ENCODE measurements at places on chromosomes 6 and 20. TPM values are rescaled to one million over a fixed set of nuclear protein-coding genes. Genes with fewer than 3 reads are reported as not detected.

- H3K27ac ChIP-seq = no peak overlapping the region
- peaks cover 9% of the 10 kb centered on the region for H3K27me3 ChIP-seq
- peaks cover 38% of the 10 kb centered on the region for H3K4me1 ChIP-seq
- no peak for DNase-seq
- H3K36me3 ChIP-seq = peaks cover 1% of the 10 kb centered on the region
These were observed 5.8 kb upstream of the ABHD16B start for GRCh38 chr20:63855363-63856097.

- no peak overlapping the region for H3K27ac ChIP-seq
- H3K4me3 ChIP-seq = no peak overlapping the region
- no peak for DNase-seq
- no peaks in the 10 kb centered on the region for H3K36me3 ChIP-seq
- H3K4me1 ChIP-seq = no peaks in the 10 kb centered on the region
These were observed 29.9 kb downstream of the KIF13A start for GRCh38 chr6:17957498-17957897.

- H3K36me3 ChIP-seq = peaks cover 35% of the 10 kb centered on the region
- no peak for DNase-seq
- no peaks in the 10 kb centered on the region for H3K27me3 ChIP-seq
- H3K27ac ChIP-seq = no peak overlapping the region
- no peak overlapping the region for H3K4me3 ChIP-seq
- H3K4me1 ChIP-seq = no peaks in the 10 kb centered on the region
These were observed 83.5 kb downstream of the CTNNBL1 start for GRCh38 chr20:37777012-37777950.

DNA sequence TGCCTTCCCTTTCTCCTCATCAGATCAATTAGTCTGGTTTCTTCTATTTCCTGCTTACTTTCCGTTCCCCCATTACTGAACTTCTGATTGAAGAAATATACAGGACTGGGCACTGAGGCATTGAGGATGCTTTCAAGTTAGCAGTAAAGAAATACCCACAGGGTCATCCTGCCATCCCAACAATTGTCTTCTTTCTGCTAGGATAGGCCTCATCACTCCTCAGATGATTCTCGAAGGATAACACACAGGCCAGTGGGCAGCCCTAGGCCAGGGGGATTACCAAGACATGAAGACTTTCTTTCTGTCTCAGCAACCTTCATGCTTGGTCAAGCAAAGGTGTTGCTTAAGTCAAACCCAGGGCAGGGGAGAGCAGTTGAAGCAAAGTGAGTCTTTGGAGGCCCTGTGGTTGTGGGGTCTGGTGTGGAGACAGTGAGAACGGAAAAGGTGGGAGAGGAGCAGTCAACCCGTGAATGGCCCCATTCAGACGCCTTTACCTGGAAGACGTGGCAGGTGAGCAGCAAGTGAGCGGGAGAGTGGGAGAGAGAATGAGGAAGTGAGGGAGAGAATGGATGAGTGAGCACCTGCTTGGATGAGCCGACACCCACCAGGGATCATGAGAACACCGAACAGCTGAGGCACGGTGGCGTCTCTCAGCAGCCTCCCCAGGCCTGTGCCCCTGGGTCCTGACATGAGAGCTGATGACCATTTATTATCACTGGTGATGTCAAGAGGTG, 462.9 kb downstream of the PREX1 start:
- H3K36me3 ChIP-seq = no peaks in the 10 kb centered on the region
- H3K4me3 ChIP-seq = no peak overlapping the region
- DNase-seq = no peak
- H3K27me3 ChIP-seq = peaks cover 7% of the 10 kb centered on the region

The C6orf141 gene
- 1.1 TPM for total RNA-seq

GRCh38 chr6:154611241-154611640, 100.8 kb upstream of the CNKSR3 start:
- peaks cover 4% of the 10 kb centered on the region for H3K27me3 ChIP-seq
- H3K36me3 ChIP-seq = no peaks in the 10 kb centered on the region
- H3K4me3 ChIP-seq = no peak overlapping the region
- H3K4me1 ChIP-seq = peaks cover 39% of the 10 kb centered on the region
- no peak for DNase-seq
- no peak overlapping the region for H3K27ac ChIP-seq

- no peak overlapping the region for H3K4me3 ChIP-seq
- H3K36me3 ChIP-seq = no peaks in the 10 kb centered on the region
- DNase-seq = no peak
- H3K4me1 ChIP-seq = no peaks in the 10 kb centered on the region
- no peak overlapping the region for H3K27ac ChIP-seq
These were observed 746.0 kb upstream of the DEFB115 start for GRCh38 chr20:30511322-30512030.

- peaks cover 37% of the 10 kb centered on the region for H3K4me1 ChIP-seq
- peaks cover 2% of the 10 kb centered on the region for H3K27me3 ChIP-seq
- no peak for DNase-seq
- H3K4me3 ChIP-seq = no peak overlapping the region
- no peak overlapping the region for H3K27ac ChIP-seq
These were observed 108.0 kb downstream of the SNX5 start for GRCh38 chr20:17860301-17861197.

GRCh38 chr20:54048481-54048880, 21.9 kb downstream of the BCAS1 start:
- H3K27ac ChIP-seq = no peak overlapping the region
- peaks cover 6% of the 10 kb centered on the region for H3K27me3 ChIP-seq
- peaks cover 11% of the 10 kb centered on the region for H3K4me1 ChIP-seq
- no peaks in the 10 kb centered on the region for H3K36me3 ChIP-seq

The SASH1 gene
- 0.26 TPM for total RNA-seq

The VGLL2 gene
- total RNA-seq = not detected

GRCh38 chr20:50273601-50274491, 83.2 kb downstream of the CEBPB start:
- H3K27me3 ChIP-seq = peaks cover 19% of the 10 kb centered on the region
- peaks cover 2% of the 10 kb centered on the region for H3K4me1 ChIP-seq
- no peaks in the 10 kb centered on the region for H3K36me3 ChIP-seq
- no peak for DNase-seq
- H3K4me3 ChIP-seq = no peak overlapping the region
- H3K27ac ChIP-seq = no peak overlapping the region

DNA sequence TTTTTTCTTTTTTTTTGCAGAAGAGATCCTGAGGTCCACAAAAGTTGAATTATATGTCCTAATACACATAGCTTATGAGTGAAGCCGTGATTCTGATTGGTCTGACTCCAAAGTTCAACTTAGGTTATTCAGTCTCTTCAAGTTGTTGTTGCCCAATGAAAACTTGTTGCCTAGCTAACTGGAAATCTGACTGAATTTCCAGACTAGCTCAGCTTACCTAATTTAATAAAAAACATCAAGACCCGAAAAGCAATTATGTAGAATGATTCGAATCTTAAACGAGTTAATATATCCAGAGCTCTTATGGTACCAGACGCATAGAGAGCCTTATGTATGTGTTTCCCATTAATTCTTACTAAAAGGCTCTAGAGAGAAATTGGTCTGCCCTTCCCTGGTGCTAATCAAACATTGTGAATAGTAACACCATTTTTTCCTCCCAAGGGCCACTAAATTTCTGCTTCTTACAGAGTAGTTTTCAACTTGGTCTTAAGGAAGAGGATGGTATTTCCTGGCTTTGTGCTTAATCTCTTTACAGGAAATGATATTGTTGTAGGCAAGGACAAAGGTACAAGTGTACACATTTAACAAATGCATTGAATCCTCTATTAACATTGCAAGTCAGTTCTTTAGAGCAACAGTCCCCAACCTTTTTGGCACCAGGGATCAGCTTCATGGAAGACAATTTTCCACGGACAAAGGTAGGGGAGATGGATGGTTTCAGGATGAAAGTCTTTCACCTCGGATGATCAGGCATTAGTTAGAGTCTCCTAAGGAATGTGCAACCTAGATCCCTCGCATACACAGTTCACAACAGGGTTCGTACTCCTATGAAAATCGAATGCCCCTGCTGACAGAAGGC, 107.9 kb downstream of the TSHZ2 start:
- peaks cover 39% of the 10 kb centered on the region for H3K4me1 ChIP-seq
- peaks cover 17% of the 10 kb centered on the region for H3K36me3 ChIP-seq
- H3K27ac ChIP-seq = peak overlapping the region; percentile 71
- no peak overlapping the region for H3K4me3 ChIP-seq
- no peak for DNase-seq

DNA sequence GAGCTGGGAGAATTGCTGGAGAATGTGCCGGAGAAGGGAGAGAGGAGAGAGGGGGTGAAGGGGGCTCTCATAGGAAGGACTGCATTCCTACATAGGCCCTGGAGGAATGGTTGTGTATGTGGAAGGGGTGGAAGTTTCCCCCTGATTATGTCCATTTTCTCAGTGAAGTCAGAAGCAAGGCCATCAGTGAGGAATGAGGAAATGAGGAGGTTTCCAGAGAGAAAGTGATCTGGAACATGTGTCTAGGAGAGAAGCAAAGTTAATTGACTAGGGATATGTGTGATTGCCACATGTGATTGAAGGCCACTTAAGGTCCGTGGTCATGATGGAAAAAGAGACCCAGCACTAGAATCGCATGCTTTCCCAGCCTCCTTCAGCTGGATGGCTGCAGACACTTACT, 42.3 kb downstream of the TBPL1 start:
- DNase-seq = no peak
- H3K27me3 ChIP-seq = no peaks in the 10 kb centered on the region
- peaks cover 2% of the 10 kb centered on the region for H3K36me3 ChIP-seq

DNA sequence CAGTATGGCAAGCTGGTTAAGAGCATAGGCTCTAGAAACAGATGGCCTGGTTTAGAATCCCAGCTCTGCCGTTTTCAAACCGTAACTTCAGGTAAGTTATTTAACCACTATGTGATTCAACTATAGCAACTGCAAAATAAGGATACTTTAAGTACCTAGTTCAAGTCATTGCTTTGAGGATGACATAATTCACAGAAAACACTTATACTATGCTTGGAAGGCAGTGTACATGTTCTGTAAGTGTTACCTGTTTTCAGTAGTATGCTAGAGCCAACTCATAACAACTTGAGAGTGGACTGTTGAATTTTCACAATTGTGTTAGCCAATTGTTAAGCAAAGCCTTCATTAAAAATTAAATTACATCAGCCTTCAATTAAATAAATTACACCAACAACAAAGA, 134.8 kb upstream of the BEND6 start:
- H3K27me3 ChIP-seq = no peaks in the 10 kb centered on the region
- no peak overlapping the region for H3K27ac ChIP-seq
- H3K4me3 ChIP-seq = no peak overlapping the region
- no peak for DNase-seq
- no peaks in the 10 kb centered on the region for H3K36me3 ChIP-seq

The IL17A gene
- 9.1 TPM for total RNA-seq

GRCh38 chr6:119476554-119476953, 127.0 kb upstream of the MAN1A1 start:
- no peak overlapping the region for H3K4me3 ChIP-seq
- no peaks in the 10 kb centered on the region for H3K27me3 ChIP-seq
- H3K27ac ChIP-seq = no peak overlapping the region
- no peaks in the 10 kb centered on the region for H3K36me3 ChIP-seq
- H3K4me1 ChIP-seq = no peaks in the 10 kb centered on the region
- DNase-seq = no peak

The RAD21L1 gene
- not detected for total RNA-seq

GRCh38 chr6:135797361-135797760, 54.1 kb upstream of the PDE7B start:
- H3K27me3 ChIP-seq = no peaks in the 10 kb centered on the region
- no peaks in the 10 kb centered on the region for H3K36me3 ChIP-seq
- H3K4me3 ChIP-seq = no peak overlapping the region
- H3K27ac ChIP-seq = no peak overlapping the region
- H3K4me1 ChIP-seq = peaks cover 4% of the 10 kb centered on the region
- no peak for DNase-seq

DNA sequence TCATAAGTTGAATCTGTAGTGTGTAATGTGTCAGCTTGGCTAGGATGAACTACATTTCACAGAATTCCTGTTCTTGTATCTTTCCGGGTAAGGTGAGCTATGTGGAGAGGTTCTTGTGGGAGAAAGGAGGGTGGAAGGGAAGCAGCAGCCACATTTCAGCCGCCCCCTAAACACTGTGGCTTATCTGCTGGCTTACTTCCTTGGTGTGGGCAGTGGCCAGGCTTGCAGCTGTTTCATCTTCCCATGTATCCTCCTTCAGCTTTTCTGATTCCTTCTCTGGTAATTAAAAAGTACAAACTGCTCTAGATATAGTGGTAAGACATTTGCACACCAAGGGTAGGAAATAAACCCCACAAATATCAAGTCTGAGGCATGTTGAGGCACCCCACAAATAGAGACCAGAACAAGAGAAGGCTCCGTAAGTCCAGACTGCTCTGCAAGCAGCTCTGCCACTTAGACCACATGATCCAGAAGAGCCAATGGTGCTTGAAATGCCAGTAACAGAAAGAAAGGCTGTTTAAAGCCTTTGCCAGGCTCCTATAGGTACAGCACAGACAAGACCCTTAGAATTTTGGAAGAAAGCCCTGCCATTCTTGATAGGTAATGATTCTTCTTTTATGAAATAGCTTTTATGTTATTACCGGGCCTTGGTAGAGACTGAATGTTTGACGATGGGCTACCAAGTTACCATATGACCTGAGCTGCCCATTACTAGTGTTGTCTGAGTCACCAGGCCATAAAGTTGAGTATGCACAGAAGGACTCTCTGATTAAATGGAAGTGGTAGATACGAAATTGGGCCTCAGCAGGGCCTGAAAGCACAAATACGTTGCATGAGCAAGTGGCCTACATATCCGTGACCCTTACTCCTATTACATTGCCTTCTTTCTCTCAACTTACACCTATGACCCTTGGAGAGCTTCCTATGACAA, 215.0 kb upstream of the SGK1 start:
- H3K4me3 ChIP-seq = no peak overlapping the region
- no peak for DNase-seq
- peaks cover 1% of the 10 kb centered on the region for H3K36me3 ChIP-seq
- H3K4me1 ChIP-seq = peaks cover 25% of the 10 kb centered on the region
- no peak overlapping the region for H3K27ac ChIP-seq

GRCh38 chr20:7940341-7940740, at the start of gene HAO1:
HAO1 (minus strand) TSS chr20:7940458; CDS start chr20:7940422, 36 bp downstream.
- H3K27ac ChIP-seq = no peak within 1 kb of the TSS
- no peak within 1 kb of the TSS for H3K4me3 ChIP-seq
- H3K4me1 ChIP-seq = no peaks in the 10 kb centered on the region
- H3K36me3 ChIP-seq = no peaks in the 10 kb centered on the region

DNA sequence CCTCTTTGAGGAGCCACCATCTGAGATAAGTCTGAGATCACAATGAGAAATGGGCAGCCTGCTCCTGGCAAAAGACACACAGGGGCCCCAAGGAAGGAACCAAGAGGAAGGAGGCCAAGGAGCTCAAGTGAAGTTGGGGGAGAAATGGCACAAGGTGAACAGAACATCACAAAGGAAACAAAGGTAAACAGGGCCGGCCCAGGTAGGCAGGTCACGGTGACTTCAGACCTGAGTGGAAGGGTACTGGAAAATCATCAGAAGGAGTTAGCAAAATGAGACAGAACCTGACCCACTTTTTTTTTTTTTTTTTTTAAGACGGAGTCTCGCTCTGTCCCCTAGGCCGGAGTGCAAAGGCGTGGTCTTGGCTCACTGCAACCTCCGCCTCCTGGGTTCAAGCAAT, 11.3 kb downstream of the ZMYND8 start:
- H3K27ac ChIP-seq = peak overlapping the region; percentile 37
- no peak overlapping the region for H3K4me3 ChIP-seq
- no peak for DNase-seq
- H3K27me3 ChIP-seq = no peaks in the 10 kb centered on the region
- peaks cover 33% of the 10 kb centered on the region for H3K4me1 ChIP-seq

GRCh38 chr6:157684620-157685299, 138.3 kb upstream of the SNX9 start:
- no peak overlapping the region for H3K27ac ChIP-seq
- no peak overlapping the region for H3K4me3 ChIP-seq
- H3K27me3 ChIP-seq = peaks cover 2% of the 10 kb centered on the region
- H3K4me1 ChIP-seq = no peaks in the 10 kb centered on the region
- no peaks in the 10 kb centered on the region for H3K36me3 ChIP-seq

The CRIP3 gene
- total RNA-seq = 1.8 TPM

GRCh38 chr20:48620507-48621375, 207.1 kb downstream of the PREX1 start:
- DNase-seq = peak; percentile 90
- peak overlapping the region; percentile 32 for H3K4me3 ChIP-seq
- H3K4me1 ChIP-seq = peaks cover 7% of the 10 kb centered on the region
- H3K36me3 ChIP-seq = peaks cover 4% of the 10 kb centered on the region
- no peaks in the 10 kb centered on the region for H3K27me3 ChIP-seq
- peak overlapping the region; percentile 10 for H3K27ac ChIP-seq
